ENCODE measurements at places on chromosomes 3 and 15. TPM values are rescaled to one million over a fixed set of nuclear protein-coding genes. Genes with fewer than 3 reads are reported as not detected.

DNA sequence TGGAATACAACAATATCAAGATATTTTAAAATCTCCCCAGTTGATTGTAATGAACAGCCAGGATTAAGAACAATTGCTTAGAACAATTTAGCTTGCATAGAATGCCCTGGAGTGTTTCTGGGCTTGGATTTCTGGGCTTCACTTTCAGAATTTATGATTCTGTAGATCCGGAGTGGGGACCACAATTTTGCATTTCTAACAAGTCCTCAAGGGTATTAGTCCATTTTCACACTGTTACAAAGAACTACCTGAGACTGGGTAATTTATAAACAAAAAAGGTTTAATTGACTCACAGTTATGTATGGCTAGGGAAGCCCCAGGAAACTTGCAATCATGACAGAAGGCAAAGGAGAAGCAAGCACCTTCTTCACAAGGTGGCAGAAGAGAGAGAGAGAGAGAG, 54.3 kb upstream of the MYRIP start:
- no peak for DNase-seq

GRCh38 chr3:43729707-43730414, 39.1 kb downstream of the ABHD5 start:
- DNase-seq, result no peak

GRCh38 chr3:72515941-72516340, 332.3 kb downstream of the SHQ1 start:
- DNase-seq, result no peak

DNA sequence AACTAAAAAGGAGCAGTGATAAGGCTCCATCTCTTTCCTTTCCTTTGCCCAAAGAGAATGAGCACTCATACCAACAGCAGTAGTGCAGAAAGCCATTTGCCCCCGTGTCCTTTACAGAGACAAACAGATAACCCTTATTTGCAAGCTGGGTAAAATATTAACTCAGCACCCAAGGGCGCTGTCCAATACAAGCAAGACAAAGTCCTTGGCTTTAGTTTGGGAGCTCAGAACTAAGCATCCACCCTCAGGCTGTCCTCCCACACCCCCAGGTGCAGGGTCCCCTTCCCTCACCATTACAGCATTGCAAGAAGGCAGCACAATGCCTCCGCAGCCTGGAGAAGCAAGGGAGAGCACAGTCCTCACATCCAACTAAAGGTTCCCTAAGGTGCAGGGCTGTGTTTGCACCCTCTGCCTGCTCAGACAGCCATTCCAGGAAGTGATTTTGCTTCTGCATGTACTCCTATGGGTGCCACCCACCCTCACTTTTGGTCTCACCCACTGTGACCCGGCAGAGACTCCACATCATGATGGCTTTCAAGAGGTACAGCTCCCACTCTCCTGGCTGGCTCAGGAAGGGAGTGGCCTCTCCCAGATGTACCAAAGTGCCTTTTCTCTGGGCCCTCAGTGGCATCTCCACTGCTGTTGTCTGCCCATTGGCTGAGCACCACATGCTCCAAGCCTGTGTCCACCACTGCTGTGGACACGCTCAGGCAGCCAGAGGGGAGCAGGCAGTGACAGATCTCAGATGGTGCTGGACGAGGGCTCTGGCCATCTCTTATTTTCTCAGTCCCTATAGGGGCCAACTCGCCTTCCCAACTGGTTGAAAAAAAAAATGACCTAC, 34.1 kb upstream of the HES1 start:
- no peak for DNase-seq

DNA sequence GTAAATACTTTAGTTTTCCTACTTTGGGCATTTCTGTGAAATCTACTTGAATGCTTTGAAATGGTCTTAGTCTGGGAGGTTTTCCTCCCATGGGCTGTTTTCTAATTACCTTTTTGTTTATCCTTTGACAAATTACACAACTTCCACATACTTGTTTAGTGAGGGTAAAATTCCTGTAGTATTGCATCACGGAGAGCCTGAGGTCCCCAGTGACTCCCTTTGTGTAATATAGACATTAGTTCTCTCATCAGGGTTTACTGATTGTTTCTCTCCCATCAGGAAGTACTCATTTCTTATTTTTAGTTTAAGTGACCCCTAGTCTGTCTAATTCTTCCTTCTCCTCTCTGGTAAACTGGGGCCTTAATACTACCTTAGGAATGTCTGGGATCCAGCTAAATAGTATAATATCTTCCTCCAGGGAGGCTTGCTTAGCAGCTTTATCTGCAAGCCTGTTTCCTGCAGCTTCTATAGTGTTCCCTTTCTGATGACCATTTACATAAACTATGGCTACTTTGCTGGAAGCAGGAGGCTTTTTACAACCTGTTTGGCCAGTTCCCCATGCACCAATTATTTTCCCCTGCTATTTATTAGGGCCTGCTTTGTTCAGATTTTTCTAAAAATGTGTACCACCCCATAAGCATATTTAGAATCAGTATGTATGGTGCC, 87.2 kb upstream of the XCR1 start:
- no peak for DNase-seq

- DNase-seq, result no peak
Observed at GRCh38 chr3:23985747-23986544, 40.9 kb downstream of the NR1D2 start.

DNA sequence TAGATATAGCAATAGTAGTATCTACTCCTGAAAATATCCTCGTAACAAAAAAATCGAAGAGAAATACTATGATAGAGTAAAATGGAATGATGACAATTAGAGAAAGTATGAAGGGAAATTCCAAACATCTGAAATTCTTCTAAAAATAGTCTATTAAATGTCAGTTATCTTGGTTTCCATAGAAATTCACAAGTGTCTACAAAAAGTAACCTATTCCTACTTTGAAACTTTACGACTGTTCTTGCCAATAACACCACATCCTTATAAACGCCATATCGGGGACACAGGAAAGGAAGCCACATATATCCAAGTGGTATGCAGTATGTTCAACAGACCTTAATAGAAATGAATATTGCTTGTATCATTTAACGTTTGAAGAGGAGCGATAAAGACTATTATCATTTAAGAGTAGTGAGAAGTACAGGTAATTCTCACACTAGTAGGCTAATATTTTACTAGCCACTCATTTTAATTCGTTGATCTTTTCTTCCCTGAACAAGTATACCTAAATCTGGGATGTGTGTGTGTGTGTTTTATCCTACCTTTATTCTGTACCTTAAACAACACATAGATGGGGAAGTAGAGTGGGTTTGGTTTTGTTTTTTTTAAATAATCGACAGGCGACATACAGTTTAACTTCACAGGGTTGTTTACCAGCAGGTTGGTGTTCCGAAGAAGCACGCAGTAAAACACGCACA, 1.2 kb downstream of the GPR176 start:
- no peak for DNase-seq

The THBS1 gene
- 192 TPM for polyA plus RNA-seq

The GP5 gene
- polyA plus RNA-seq, result 0.61 TPM

The CAMK2N2 gene
- 0.19 TPM for polyA plus RNA-seq

The LOXL1 gene
- 73.6 TPM for polyA plus RNA-seq

The LRRK1 gene
- 3.8 TPM for polyA plus RNA-seq

The RAB27A gene
- polyA plus RNA-seq, result 15.2 TPM

The RLBP1 gene
- polyA plus RNA-seq, result not detected

The RASGRF1 gene
- polyA plus RNA-seq, result 0.40 TPM

The ATP8B4 gene
- polyA plus RNA-seq, result 2.3 TPM

The POTEB3 gene
- polyA plus RNA-seq, result not detected

The LRRC49 gene
- 20.0 TPM for polyA plus RNA-seq
